ENCODE measurements at places on chromosomes 1 and 21. TPM values are rescaled to one million over a fixed set of nuclear protein-coding genes. Genes with fewer than 3 reads are reported as not detected.

The KPRP gene
- total RNA-seq: not detected

The C1orf226 gene
- total RNA-seq: 2.2 TPM

The DCST2 gene
- not detected for total RNA-seq

The TADA1 gene
- total RNA-seq: 12.9 TPM

The ANGPTL3 gene
- 162 TPM for total RNA-seq

The LCE3D gene
- total RNA-seq: not detected

The F5 gene
- 155 TPM for total RNA-seq

The SPRR2B gene
- not detected for total RNA-seq

The PTGER3 gene
- 0.25 TPM for total RNA-seq

The TMEM125 gene
- total RNA-seq: 1.0 TPM

The OR2M4 gene
- total RNA-seq: not detected

DNA sequence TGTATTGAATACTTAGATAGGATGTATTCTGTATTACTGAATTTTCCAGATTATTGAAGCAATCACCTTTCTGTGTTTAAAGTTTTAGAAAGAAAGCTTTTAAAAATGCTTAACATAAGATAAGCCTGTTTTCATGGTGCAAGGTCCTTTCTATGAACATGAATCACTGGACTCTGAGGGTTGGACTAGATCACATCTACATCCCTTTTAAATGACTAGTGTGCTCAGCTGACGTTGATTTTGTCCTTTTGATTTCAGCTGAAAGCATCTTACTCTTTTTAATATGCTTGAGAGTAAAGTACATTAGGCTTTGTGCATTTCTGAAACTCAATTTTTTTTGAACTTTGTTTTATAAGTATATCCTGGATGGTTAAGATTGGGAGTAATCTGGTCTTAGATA, 16.2 kb downstream of the MIER1 start:
- DNase-seq: no peak

DNA sequence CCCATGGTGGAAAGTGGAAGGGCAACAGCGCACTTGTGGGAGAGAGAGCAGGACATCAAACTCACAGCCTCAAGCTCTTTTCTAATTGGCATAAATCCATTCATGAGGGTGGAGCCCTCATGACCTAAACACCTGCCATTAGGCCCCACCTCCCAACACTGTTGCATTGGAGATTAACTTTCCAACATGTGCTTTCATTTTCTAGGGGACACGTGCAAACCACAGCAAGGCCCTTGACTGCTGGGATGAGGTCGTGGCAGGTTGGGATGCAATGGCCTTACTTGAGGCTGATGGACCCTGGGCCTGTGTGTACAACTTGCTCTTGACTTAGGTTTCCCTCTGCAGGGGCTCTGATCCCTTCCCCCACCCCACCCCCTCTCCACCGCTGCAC, 35.9 kb upstream of the NEK2 start:
- no peak for DNase-seq

GRCh38 chr21:21973806-21974205, 975.6 kb downstream of the NCAM2 start:
- DNase-seq: no peak

DNA sequence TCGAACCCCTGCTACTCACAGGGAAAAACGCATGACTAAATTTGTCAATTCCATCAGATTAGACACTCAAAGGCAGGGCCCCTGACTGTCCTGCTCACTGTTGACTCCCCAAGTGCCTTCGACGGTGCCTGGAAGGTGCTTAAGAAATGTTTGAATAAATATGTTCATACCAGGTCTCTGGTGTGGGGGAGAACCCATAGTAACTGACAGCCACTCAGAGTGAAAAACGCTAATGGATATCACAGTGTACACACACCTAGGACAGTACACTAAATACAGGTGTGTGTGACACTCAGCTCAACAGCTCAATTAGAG, 39.7 kb upstream of the WASF2 start:
- DNase-seq: no peak

GRCh38 chr1:82995951-82996350, 1003.0 kb downstream of the TTLL7 start:
- DNase-seq: no peak

DNA sequence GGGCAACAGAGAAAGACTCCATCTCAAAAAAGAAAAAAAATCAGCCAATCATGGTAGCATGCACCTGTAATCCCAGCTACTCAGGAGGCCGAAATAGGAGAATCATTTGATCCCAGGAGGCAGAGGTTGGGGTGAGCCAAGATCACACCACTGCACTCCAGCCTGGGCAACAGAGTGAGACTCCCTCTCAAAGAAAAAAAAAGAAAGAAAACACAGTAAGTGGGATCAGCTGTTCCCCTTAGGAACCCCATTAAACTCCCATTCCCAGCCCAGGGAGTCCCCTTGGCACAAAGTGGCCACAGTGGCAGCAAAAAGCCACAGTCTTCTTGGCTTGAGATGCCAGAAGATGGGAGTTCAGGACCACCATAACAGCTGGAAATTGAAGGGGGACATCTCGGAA, 9.1 kb downstream of the TMEM50B start:
- no peak for DNase-seq

DNA sequence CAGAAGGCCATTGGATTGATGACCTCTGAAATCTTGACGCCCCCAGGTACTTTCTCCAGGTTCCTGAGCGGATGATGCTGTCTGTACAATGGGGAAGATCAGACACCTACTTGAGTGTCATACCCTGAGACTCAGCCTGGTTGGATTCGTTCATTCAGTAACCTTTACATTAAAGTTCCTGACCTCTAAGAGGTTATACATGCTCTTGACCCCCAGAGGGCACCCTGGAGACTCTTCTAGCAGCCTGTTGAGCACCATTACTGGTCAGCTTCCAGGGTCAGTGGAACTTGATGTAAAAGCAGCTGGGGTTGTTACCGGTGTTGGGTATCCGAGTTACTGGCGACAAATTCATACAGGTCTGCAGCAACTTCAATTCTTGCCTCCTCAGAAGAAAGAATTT, 114.3 kb upstream of the ZNF678 start:
- no peak for DNase-seq

- no peak for DNase-seq
Observed at GRCh38 chr1:168920456-168921094, 185.9 kb upstream of the ATP1B1 start.

DNA sequence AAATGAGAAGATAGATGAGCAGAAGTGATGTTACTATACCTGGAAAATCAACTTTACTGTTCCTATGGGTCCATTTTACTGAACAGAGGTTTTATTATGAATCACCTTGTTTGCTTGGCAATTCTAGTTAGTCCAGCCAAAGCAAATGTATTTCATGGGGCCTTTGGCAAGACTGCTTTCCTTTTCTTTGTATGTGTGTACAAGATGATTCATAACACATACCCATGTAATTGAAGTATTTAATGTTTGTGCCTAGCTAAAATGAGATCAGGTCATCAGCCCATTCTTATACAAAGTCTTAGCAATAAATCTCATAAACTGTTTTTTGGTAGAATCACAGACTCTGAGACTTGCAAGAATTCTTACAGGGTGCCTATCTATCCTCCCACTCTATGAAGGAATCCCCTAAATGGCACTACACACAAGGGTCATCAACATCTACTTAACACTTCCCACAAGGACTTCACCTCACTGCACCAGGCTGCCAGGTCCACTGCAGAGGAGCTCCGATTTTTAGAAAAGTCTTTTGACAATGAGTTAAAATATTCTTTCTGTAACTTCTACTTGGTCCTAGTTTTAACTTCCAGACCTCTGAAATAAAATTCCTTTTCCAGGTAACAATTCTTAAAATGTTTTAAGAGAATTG, 58.5 kb downstream of the LPAR3 start:
- no peak for DNase-seq

- DNase-seq: no peak
Observed at GRCh38 chr1:119541389-119541788, 34.4 kb downstream of the HSD3B1 start.

DNA sequence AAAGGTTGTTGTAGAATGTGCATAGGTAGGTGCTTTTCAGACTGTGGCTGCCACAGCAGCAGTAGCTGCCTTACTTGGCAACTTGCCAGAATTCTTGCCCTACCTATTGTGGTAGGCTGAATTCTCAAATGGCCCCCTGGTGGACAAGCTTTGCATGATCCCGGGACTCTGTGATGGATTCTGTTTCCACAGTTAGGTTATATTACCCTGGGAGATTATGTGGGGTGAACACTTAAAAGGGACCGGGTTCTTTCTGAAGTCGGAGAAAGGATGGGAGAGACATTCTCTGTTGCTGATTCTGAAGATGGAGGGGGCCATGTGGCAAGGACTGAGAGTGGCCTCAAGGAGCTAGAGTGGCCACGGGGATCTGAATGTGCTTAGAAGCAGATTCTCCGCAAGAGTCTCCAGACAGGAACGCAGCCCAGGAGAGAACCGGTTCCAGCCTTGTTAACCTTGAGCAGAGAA, 32.1 kb upstream of the KCNE1 start:
- peak; percentile 48 for DNase-seq

DNA sequence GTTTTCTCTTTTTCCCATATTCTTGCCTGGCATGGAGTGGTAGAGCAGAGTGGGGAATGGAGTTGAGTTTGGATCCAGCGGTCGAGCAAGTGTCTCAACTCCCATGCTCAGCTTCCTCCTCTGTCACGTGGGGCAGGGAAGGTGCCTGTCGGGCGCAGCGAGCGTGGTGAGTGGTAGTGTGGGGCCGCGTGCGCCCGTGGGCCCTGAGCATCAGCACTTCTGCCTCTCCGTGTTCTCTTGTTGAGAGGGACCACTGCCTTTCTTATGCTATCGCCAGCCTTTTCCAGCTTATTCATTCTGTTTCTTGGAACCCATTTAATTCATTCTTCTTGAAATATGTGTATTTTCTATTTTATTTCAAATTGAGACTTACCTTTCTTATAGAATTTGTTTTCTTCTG, 65.1 kb downstream of the ADARB1 start:
- DNase-seq: no peak

GRCh38 chr1:22184892-22185612, 42.2 kb upstream of the WNT4 start:
- DNase-seq: no peak

- DNase-seq: no peak
Observed at GRCh38 chr1:172095846-172096245, 254.5 kb downstream of the DNM3 start.

GRCh38 chr1:54982739-54983138, 2.3 kb downstream of the TMEM61 start:
- DNase-seq: no peak

All from liver (tissue), 10 donors.